ENCODE measurements at places on chromosomes 3 and 15.
A peak's percentile ranks its signal among the peaks of the same experiment; 100 is the strongest.

DNA sequence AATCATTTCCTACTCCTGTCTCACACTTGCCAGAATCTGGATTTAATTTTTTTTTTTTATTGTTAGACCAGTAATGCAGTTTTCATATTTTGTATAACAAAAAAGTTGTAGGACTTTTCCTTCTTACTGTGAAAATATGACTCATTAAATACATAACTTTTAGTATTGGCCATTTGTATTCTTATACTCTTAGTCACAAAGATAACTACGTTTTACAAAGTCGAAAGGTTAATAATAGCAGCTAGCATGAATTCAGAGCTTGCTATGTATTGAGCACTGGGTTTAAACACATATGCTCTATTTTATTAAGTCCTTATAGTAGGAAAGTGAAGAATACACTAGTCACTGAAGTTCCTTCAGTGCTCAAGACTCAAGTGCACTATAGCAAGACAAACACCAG, 43.1 kb downstream of the LRRN1 start:
- no peak for DNase-seq

DNA sequence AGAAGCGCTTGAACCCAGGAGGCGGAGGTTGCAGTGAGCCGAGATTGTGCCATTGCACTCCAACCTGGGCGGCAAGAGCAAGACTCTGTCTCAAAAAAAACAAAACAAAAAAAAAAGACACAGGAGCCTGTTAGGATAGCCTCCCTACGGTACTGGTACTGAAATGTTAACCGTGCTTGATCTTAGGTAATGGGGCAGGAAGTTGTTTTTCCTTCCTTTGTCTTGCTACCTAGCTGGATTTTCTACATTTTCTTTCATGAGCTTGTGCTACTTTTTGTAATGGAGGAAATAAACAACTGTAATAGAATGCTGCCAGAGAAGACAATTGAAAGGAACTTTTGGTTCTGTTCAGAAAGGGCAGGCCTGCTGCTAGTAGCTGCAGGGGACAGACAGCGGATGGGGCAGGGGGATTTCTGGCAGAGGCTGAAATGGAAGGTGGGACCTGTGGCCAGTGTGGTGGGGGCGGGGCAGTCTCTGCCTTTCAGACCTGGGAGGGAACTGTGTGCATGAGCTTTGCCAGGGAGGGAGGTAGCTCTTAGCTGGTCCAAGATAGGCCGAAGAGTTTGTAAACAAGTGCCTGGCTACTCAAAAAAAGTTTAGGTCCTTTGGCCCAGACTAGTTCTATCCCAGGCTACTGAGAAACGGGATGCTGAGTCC, 49.0 kb upstream of the SEMA4B start:
- no peak for DNase-seq

DNA sequence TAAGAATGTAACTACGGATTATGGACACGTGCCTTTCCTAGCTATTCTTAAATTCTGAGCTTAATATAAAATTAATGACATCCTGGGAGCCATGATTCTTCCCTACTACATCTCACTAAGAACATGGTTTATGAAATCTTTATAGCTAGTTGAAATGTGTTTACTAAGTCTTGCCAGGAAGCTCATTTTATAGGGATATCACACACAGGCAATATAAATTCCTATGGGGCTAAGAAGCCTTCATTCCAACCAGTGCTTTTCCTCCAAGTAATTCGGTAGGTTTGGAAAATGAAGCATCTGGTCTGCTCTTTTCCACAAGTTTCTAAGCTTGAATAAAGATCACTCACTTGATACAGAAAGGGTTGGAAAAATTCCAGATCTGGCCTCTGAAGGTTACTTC, 802.6 kb downstream of the FHIT start:
- DNase-seq = no peak

DNA sequence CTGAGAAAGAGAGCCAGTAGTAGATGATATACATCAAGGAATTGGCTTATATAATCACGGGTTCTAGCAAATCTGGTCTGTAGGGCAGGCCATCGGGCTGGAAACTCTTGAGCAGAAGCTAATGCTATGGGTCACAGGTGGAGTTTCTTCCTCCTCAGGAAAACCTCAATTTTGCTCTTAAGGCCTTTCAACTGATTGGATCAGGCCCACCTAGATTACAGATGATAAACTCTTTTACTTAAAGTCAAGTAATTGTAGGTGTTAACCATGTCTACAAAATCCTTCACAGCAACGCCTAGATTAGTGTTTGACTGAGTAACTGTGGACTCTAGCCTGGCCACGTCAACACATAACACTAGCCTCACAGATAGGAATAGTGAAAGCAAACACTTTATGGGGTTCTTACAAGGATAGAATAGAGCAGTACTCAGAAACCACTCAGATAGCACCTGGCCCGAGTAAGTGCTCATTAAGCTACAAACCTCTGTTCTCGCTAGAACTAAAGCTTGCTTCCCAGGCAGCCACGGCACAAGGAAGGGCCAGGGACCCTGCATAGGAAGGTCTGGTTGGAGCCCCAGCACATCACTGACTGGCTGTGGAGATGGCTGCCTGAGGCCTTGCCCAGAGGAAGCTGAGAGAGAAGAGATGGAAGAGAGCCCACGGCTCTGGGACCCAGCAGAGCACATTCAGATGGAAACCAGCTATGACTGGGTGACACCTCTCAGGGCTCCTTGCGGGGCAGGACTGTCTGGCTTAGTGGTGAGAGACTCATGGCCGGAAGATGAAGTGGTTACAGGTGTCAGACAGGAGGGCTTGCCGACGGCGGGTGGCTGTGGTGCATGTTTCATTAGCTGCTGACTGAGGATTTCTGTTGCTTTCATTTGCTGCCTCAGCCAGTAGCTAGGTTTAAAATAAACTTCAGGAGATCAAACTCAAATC, 202.5 kb upstream of the TLE3 start:
- peak; percentile 47 for DNase-seq

- DNase-seq = no peak
These were observed 19.7 kb downstream of the GABPB1 start for GRCh38 chr15:50335251-50335650.

DNA sequence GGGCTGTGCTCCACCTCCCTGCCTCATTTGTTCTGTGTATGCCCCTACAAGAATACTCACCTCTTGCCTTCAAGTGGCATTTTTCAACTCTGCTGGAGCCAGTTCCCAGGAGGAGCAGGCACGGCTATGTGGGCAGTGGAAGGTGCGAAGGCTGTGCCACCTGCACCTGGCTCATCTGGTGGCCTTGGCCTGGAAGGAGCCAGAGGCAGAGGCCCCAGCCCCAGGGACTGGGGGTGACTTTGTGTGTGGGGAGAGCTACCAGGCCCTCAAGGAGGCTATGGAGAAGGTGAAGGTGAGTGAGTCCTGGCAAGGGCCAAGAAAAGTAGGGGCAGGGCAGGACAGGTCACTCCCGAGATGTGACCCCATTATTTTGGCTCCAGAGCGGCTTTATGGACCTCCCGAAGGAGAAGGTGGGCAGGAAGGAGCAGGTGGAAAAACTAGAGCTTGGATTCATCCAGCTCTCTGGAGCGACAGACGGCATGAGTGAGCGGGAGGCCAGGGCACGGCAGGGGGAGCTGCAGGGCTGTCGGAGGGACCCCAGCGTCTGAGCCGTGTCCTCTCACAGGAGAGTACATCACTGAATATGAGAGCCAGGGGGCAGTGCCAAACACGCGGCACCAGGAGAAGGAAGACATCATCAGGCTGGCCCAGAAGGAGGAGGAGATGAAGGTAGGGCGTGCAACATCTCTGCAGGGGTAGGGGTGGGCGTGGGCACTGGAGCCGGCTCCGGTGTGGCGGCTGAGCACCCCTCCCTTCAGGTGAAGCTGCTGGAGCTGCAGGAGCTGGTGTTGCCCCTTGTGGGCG, 57.3 kb upstream of the UBE2Q2 start:
- no peak for DNase-seq

GRCh38 chr15:39868396-39868795, 51.7 kb downstream of the GPR176 start:
- no peak for DNase-seq
